ENCODE measurements at places on chromosomes 16 and 17.

GRCh38 chr17:28381141-28381825, 9.8 kb downstream of the SARM1 start:
- DNase-seq, result no peak

DNA sequence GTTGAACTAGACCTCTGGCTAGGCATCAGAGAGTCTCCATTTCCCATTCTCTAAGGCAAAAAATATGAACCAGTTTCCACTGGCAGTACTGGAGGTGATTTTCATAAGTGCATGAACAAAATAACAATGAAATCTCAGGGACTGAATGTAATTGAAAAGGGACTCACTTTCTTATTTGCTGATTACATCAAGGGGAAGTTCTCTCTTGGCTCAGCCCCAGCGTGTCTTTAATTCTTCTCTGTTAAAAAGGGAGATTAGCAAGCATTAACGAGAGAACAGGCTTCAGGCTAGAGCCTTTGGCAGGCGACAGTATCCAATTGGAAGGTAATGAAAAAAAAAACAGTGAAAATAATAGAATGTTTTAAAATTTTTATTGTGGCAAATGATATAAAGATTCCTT, 34.0 kb upstream of the ADAMTS18 start:
- no peak for DNase-seq

DNA sequence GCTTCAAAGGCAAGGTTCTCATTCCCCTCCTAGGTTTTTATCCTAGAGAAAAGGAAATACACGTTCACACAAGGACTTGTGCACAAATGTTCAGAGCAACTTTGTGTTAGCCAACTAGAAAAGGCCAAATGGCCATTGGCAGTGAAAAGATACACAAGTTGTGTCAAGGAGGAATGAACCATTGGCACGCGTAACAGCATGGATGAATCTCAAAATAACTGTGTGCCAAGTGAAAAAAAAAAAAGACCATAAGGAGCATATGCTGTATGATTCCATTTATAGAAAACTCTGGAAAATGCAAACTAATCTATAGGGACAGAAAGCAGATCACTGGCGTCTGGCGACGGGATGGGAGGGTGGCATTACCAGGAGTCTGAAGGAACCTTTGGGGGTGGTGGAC, 333.8 kb downstream of the SNX29 start:
- DNase-seq, result no peak

GRCh38 chr17:37740915-37741314, 3.9 kb downstream of the HNF1B start:
- no peak for DNase-seq
